ENCODE measurements at places on chromosomes 3 and 15.

- no peak for DNase-seq
These were observed 31.9 kb downstream of the TNIK start for GRCh38 chr3:171428321-171428787.

- no peak for DNase-seq
These were observed 189.7 kb upstream of the STT3B start for GRCh38 chr3:31343075-31343474.

DNA sequence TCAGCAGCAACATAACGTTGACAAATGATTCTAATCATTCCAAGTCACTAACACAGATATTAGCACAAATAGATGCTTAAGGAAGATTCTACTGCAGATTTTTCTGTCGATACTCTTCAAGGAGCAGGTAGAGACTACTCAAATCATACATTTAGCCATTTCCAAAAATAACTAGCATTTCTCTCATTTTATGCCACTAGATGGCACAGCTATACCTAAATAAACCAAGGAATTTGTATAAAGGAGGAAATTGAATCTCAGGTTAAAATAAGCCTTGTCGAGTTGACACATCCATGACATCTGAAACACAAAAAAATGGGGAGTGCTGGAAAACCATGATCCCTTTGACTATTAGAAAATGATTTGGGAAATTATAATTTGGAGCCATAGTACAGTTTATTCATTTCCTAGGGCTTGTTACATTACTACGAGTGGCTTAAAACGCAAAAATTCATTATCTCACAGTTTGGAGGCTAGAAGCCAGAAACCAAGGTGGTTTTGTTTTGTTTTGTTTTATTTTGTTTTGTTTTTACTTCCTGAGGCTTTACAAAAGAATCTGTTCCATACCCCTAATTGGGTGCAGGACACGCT, 59.5 kb upstream of the STRIT1 start:
- no peak for DNase-seq

DNA sequence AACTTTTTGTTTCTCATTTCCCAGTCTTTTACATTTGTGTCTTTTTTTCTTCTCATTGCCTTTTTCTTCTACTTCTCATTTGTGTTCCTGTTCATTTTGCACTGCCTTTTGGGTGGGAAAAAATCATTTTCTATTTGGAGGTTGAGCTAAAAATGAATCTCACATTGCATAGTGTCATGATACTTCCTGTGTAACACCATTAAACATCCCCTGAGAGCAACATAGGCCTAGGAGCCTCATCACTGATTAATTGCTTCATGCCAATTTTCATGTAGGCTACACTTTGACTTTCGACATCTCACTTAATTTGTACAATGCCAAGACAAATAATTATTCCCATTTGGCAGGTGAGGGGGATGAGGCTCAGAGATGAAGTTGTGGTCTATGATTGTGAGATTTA, 279.2 kb downstream of the EDEM1 start:
- no peak for DNase-seq

GRCh38 chr3:67362686-67363085, 291.7 kb downstream of the SUCLG2 start:
- DNase-seq, result no peak

GRCh38 chr15:43483297-43484128, 9.4 kb downstream of the TP53BP1 start:
- DNase-seq, result peak; percentile 19

DNA sequence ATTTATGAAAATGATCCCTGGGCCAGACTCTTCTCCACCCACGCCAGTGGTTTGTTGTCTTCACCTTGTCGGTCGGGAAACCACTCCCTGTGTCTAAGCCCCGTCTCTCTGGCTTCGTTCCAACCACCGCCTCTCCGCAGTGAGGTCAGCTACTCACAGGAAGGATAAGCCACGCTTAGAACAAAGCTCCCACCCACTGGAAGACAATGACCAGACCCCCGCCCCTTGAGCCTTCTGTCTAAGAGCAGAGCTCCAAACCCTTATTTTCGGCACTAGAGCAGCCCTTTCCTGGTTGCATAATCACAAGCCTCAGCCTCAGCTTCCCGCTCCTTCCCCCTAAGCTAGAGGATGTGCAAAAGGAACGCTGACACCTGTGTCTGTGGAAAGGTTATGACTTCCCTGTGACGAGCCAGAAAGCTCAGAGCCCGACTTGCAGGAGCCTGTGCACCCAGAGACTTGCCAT, 114.9 kb upstream of the MEF2A start:
- peak; percentile 81 for DNase-seq

DNA sequence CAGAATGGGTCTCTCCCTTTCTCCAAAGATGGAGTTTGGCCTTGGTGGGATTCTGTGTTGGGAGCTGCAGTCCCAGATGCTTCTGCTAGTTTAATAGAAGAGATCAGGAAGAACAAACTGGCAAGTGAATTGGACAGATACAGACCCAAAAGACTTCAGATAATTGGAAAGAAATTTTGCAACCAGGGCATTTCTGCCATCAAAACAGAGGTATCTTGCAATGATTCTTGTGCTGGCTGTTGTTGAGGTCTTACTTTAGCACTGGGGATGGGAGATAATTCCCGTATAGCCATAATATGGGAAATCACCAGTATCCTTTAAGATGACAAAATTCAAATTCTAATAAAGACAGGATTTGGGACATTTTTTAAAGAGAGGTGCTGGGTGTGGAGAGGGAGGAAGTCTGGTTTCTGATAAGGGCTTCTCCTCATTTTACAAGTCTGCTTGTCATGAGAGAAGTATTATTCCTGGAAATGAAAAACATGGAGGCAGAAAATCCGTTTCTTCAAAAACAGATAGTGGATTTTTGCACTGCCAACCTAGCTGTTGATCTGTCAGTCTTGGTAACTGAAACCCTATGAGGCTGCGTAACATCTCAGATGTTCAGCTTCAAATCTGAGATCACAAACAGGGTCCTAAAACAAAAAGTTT, 40.1 kb downstream of the FNDC3B start:
- no peak for DNase-seq

- DNase-seq, result no peak
These were observed 168.0 kb upstream of the MLF1 start for GRCh38 chr3:158403013-158403412.

Data from CD4-positive, alpha-beta T cell treated with Interleukin-6 for 4 hours (primary cell).